Vagina (tissue), 2 donors: ENCODE measurements at places on chromosomes 7 and 10. TPM values are rescaled to one million over a fixed set of nuclear protein-coding genes. Genes with fewer than 3 reads are reported as not detected.

The CTAGE4 gene
- 6.6 TPM for total RNA-seq

The CDC14C gene
- not detected for total RNA-seq

The CHAT gene
- not detected for total RNA-seq

The ARHGAP19 gene
- 3.9 TPM for total RNA-seq

The PHYHIPL gene
- 2.0 TPM for total RNA-seq

The CDHR1 gene
- 6.4 TPM for total RNA-seq

The NPSR1 gene
- total RNA-seq: not detected

The MINPP1 gene
- 12.5 TPM for total RNA-seq

The GRID2IP gene
- total RNA-seq: not detected

The HMX2 gene
- not detected for total RNA-seq

DNA sequence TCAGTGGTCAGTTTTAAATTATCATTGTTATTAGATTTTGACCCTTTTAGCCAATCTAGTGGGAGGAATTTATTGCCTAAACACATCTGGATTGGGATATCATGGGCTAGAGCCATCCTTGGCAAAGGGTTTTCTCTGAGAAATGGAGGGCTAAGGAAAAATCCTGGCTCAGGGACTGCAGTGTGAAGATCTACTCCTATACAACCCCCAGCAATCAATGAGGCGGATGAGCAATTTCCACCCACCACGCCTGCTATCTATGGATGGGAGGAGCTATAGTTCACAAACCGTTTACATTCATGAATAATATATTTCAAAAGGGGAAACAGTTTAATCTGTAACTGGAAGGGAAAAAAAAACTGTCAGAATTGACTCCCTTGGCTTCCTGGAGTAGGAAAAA, 2.7 kb downstream of the CAV1 start:
- no peak for DNase-seq

DNA sequence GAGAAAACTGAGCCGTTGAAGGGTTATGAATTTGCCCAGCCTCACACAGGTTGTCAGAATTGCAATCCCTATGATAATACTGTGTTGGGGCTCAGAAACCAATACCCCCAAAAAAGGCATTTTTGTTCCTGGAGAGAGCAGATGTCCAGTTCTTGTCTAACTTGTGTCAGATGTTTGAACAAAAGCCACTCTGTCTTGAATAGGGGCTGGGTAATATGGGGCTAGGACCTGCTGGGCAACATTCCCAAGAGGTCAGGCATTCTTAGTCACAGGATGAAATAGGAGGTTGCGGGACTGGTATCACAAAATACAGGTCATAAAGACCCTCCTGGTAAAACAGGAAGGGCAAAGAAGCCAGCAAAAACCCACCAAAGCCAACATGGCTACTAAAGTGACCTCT, 482.1 kb downstream of the IPMK start:
- DNase-seq: no peak

DNA sequence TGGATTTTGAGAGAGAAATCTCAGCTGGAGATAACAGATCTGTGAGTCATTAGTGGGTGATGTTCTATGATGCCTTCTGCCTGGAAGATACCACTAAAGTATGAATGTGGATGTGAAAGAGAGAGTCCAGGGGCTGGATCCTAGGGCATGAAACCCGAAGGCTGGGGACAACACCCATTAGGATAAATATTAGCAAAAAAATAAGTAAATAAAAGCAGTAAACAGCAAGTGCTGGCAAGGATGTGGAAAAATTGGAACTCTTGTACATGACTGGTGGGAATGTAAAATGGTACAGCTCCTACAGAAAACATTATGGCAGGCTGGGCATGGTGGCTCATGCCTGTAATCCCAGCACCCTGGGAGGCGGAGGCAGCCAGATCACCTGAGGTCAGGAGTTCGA, 16.6 kb upstream of the MGMT start:
- no peak for DNase-seq

- no peak for DNase-seq
Measured at GRCh38 chr7:106731187-106731586, 70.2 kb upstream of the CCDC71L start.

DNA sequence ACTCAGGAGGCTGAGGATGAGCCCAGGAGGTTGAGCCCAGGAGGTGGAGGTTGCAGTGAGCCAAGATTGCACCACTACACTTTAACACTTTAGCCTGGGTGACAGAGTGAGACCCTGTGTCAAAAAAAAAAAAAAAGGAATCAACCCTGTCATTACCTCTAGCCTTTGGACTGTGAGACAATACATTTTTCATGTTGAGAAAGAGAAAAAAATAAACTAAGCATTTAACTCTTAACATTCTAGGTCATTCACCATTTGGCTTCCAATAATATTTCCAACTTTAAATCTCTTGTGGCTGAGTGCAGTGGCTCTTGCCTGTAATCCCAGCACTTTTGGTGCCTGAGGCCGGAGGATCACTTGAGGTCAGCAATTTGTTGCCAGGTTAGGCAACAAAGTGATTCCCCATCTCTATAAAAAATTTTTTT, 41.9 kb upstream of the TPST1 start:
- no peak for DNase-seq

DNA sequence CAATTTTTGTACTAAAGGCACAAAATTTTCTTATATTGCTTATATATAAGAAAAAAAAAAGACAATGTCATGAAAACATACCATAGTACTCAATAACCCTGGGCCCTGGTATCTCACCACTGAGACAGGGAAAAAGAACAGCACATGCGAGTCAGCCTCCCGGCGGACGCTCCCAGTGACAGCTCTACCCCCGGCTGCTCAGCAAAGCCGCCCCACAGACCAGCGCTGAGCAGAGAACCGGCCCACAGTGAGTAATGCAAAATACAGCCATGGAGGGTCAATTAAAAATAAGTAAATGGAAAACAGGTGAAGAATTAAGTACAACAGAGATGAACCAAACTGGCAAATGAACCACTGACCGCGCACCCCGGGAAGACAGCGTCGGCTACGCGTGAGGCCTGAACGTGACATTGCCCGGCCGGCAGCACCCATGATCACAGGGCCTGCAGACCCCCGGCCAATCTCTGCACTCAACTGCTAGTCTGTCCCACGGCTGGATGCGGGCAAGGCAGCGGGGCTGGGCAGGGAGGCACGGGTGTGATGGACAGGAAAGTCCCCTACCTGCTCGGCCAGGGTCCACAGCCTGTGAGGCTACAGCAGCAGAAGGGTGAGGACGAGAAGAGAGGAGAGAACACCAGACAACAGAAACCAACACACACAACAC, 175.9 kb downstream of the ZMYND11 start:
- peak; percentile 58 for DNase-seq

DNA sequence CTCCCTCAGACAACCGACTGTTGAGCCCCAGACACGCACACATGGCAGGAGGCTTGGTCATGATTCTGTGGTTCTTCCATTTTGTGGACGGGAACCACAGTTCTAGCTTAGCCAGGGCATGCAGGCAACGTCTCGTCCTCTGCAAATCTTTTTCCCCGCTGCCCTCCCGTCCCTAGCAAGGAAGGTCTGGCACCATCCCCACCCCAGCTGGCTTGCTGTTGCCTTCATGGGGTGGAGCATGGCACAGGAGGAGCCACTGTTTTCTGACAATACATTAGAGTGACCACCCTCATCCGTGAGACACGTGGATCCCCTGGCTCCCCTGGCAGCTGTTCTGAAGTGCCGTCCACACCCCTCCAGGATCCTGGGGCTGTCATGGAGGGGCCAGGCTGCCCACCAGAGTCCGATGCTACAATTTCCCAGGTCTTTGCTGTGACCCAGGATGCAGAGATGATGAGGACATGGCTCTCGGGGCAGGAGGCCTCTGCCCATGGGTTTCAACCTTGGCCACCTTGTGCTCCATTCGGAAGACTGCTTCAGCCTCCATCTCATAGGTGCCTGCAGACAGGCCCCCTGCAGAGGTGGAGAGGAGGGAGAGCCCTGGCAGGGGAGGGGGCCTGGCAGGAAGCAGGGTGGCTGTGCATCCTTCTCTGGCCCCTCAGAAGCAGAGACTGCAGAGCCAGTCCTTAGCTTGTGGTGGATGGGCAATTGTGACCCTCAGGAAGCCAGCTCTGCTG, 233.6 kb downstream of the GLRX3 start:
- DNase-seq: no peak

DNA sequence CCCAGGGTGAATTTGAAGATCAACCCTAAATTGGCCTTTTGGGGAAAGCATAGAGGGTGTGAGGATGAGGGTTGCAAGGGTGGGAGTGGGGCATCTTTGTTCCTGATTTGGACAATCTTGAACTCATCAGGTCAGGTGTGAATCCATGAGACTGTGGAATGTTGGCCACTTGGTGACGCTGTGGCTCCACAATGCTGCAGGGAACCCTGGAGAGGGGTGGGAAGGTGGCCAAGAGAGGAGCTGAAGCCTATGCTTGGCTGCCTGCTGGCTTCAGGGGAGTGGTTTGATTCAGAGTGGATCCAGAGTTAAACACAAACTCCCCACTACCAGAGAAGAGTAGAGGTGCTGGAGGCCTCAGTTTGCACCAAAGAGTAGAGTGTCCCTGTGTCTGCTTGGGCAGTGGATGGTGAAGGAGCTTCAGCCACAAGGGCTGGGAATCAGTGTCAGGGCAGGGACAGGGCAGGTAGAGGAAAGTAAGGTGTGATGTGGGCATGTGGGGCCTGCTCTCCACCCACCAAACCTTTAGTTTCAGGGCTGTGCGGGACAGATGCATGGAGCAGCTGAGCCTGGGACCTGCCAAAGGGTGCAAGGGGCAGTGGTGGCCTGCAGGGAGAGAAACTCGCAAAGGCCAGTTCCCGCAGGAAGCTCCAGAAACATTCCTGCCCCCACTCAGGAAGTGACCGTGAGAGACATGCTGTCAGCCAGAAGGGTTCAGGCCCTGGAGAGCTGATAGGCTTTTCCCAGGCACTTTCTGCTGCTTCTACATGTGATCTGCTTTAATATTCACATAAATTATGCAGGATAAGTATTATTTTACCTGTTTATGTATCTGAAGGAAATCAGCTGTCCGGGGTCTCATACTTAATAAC, 81.0 kb upstream of the PRSS58 start:
- no peak for DNase-seq

DNA sequence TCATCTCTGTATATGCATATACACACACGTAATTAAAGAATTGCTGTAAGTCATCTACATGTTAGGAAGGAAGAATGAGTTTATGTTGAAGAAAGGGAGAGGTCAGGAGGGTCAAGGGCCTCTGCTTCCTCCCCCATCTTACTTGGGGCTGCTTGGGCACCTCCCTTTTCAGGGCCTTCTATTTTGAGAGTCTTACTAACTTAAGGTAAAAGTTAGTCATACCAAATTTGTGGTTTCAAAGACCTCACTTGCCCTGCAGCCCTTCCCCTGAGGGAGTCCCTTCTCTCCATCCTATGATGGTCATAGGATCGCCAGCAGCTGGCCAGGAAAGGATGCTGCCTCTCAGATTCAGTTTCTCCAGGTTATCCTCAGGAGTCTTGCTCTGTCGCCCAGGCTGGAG, 2.6 kb downstream of the PLEKHS1 start:
- DNase-seq: no peak

- no peak for DNase-seq
Measured at GRCh38 chr10:75640381-75640780, 209.0 kb downstream of the LRMDA start.

DNA sequence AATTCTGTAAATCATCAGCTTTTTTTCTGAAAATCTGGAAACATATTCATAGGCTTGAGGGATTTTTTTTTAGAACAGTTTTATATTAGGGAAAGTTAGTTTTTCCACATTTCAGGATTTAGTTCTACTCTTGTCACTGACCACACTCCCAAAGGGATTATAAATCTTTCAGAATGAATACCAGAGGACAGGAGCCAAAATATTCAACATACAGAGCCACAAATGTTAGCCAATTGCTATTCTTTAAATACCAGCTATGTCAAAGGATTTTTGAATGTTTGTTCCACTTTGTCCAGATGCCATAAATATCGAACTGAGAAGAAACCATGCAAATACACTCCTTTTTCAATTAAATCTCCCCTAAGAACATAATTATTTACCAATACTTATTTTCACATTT, 50.7 kb downstream of the ODAD2 start:
- no peak for DNase-seq

DNA sequence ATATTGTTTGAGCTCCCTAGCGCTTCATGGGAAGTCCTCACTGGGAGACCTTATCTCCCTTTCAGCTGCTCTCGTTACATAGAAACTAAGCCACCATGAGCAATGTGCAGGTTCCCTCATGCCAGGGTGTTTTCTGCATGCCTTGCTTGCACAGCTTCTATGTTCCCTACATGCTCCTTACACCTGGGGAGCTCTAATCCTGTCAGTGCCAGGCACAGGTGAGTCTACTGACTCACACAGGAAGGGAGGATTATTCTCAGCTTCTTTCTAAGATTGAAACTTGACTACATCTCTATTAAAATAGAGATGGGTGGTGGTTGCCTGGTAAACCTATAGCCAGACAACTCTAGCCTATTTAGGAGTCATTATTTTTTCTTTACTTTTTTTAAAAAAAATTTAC, 375.7 kb upstream of the CDC14C start:
- DNase-seq: no peak

- no peak for DNase-seq
Measured at GRCh38 chr7:40833888-40834234, 699.1 kb downstream of the SUGCT start.

GRCh38 chr10:133358162-133358924, 524 bp upstream of the FUOM start:
- no peak for DNase-seq

GRCh38 chr10:121633056-121633455, 34.8 kb upstream of the FGFR2 start:
- DNase-seq: no peak

DNA sequence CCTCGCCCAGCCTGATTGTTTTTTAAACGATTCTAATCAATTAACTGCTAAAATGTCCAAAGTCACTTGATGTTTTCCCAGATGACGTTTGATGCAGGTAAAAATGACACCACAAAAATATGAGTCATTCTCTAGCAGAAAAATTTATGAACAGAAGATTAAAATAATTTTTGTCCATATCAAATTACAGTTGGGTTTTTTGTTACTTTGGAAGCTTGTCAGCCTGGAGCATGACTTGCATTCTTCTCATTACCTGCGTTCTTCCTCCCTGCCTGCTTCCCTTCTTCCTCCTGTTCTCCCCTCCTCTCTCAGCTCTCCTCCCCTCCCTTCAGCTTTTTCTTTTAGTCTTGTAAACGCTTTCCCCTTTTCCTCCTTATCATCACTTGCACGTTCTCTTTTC, 18.7 kb downstream of the IL15RA start:
- DNase-seq: no peak

DNA sequence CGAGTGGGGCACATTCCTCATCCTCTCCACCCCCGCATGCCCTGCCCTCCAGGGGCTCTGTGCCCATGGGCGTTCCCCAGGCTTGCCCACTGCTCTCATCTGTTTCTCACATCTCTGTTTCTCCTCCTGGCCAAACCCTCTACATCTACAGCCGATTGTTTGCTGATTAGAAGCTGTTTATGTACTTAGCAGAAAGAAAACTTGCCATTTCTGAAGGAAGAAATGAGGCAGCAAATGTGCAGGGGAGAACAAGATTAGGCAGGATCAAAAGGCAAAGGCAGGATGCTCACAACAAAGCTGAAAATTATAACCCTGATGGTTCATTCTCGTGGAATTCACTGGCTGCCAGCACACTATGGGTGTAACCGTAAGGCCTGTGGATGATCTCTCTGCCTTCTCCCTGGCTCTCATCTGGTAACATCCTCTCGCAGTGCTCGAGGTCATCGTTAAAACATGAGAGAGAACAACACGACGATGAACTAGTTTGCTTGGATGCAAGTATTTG, 111.6 kb upstream of the KLF14 start:
- DNase-seq: no peak
